ENCODE measurements at places on chromosomes 1 and 21.

- no peak for DNase-seq
Observed at GRCh38 chr21:21079646-21080045, 81.4 kb downstream of the NCAM2 start.

DNA sequence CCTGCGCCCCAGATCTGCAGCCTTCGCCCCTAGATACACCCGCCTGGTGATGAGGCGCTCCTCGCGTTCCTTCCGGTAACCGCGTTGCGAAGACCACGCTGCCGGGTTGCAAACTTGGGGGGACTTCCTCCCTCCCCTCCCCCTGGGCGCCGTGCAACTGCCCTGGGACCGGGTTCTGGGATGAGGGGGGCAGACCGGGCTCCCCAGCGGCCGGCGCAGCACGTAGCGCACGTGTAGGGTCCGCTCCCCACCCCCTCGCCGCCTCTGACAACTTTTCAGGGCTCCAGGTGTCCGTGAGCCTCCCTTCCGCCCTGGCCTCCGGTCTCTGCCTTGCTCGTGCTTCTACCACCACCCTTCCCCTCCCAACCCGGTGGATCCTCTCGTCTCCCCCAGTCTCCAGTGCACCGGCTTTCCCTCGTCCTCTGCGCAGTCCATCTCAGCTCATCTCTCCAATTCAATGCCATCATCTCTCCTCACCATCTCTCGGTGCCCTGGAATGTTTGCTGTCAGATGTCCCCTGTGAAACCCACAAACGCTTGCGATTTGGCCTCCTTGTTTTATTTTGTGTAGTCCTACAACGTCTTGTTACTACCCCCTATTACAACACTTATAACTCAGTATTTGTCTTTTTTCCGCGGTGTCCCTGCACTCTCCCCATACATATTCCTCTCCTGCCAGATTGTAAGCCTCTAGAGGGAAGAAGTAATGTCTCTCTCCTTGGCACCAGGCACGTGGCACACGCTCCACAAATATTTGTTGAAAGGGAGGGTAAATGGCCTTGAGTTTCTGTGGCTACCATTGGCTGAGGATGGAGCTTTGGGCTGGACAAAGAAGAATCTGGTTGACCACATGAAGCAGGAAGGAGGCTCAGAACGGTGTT lies 782 bp downstream of the PCAT6 start:
- DNase-seq, result no peak

DNA sequence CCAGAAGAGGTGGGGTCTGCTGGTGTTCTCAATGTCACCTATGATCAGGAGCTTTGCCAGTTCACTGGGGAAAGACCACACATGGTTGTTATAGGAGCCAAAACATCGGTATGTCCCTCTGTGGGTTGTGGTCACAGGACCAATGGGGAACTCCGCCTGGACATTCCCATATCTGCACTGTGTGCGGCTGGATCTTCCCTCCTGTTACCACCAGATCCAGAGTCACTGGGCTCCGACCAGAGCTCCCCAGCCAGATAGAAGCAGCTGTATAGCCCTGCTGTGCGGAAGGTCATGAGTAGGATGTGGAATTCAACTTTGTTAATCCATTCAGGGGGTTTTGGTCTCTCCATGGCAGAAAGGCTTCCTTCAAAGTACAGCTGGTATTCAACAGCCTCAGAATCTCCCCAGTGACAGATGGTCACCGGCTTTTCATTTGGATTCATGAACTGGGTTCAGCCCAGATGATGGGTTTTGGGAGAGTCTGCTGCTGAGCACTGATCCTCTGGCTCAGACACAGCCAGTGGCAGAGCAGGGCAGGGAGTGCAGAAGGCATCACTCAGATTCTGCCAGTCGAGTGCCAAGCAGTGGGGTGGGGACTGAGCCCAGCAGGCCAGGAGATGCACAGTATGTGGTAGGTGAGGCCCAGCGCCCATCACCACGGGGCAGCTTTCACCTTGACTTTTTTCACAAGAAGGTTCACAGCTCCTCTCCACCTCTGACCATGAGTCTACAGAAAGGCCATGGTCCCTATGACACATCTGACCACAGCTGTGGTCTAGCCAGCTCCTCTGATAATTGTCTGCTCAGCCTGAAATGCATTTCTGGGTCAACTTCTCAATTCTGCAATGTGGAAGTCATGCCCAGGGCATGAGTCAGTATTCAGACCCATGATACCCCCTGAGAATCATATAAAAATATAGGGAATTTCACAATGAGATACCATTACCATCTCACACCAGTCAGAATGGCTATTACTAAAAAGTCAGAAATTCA lies 2.9 kb upstream of the SHCBP1L start:
- DNase-seq, result no peak

DNA sequence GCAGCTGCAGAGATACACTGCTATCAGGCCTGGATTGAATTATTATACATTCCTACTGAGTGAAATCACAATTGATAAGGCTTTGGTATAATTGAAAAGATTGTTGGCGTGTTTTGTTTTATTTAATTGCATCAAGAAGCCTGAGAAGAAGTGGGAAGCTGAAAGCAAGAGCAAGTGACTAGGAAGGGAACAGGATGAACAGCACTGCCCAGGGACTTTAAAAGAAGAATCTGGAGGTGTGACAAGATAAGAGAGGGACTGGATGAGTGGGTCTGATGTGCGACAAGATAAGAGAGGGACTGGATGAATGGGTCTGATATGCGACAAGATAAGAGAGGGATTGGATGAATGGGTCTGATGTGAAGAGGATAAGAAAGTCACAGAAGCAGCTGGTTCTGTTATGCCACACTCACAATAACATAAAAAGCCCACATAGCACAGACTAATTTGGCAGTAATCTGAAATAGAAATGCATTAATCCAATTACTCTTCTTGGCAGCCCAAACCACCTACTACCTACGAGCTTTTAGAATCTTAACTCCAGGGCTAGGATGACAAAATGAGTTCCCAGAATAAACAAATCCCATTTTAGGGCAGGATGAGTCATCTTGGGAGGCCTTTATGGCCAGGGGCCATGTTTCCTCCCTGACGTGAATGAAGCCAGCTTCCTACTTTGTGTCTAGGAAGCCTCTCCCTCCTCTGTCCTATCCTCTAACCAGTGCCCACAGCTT lies 129.7 kb downstream of the DUSP10 start:
- DNase-seq, result no peak

- no peak for DNase-seq
Observed at GRCh38 chr1:9643351-9644256, 7.9 kb upstream of the PIK3CD start.

- no peak for DNase-seq
Observed at GRCh38 chr1:54476530-54477109, 70.4 kb upstream of the SSBP3 start.

- no peak for DNase-seq
Observed at GRCh38 chr1:32659581-32659980, 8.6 kb downstream of the RBBP4 start.

DNA sequence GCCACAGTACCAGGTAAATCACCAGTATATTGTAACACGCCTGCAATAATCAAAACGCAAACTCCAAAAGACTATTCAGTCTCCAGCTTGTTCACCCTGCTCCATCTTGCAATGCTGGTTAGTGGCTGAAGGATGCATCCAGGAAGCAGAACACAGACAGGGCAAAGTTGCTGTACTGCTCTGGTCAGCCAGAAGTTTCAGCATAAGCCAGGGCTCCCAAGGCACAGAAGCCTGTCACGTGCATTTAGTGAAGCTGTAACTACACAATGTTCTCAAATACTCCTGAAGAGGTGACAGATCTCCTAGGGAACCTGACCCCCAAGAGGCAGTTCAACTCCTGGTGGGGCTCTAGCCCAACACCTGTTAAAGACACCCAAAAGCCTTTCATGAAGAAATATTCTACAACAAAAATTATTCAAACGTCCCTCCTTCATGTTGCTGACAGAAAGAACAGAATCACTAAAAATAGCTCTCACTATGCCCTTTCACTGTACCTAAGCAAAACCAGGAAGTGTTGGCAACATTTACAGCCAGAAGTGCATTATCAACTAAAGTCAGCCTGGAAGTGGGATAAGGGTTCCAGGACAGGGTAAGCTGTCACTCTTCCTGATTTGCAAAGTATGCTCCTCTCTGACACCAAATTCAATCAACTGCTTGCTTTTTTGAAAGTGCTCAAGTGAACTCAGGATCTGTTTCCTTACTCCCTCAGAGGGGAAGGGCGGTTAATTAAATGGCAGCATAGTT lies 52.1 kb downstream of the SLC35D1 start:
- no peak for DNase-seq

DNA sequence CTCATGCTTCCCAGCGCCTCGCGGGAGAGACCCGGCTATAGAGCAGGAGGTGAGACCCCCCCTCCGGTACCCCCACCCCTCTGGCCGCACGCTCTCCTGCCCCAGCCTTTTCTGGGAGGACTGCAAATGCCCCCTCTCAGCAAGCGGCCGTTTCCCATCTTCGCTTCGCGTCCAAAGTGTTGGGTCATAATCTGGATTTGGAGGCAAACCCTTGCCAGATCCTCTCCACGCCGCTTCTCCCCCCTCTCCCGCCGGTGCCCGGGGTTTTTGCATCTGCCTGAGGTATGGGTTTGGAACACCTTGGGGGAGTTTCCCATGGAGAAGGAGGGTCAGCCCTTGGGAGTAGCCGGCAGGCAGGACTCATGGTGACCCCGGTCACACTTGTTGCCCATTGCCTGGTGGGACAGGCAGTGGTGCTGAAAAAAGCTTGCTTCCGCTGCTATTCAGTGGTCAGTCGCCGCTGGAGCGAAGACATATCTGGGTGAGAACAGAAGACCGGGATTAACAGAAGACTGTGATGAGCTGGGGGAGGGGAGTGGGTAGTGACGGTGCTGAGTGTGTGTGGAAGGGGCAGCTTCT lies 935 bp downstream of the KCNK2 start:
- no peak for DNase-seq

DNA sequence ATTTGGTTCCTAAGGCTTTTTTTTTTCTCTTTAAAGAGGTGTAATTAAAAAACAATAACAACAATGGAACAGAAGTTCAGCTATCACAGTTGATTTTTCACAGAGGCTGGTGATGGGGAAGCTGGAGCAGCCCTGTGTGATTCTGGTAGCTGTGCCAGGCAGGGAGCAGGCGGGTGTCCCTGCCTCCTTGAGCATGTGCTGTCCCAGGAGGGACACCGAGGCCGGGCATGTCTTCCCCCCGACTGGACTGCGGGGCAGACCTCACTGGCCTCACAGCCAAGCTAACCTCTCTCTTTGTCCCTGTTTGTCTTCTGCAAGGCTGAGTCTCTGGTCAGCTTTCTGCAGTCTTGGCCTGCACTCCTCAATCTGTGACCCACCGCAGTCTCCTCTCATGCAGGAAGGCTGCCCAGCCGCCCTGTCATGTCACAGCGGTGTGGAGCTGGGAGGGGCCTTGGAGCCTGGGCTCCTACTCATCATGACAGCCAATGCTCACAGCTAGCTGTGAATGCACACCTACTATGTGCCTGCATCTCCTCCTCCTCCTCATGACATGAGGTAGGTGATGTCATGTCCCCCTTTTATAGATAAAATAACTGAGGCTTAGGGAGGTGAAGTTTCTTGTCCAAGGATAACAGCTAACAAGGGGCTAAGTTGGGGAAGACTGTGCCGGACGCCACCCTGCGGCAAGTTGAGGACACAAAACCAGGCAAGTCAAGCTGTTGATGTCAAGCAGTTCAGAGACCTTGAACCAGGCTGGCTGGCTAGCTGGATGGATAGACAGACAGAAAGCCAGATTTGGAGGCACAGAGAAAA lies 10.3 kb upstream of the ACTL8 start:
- no peak for DNase-seq

DNA sequence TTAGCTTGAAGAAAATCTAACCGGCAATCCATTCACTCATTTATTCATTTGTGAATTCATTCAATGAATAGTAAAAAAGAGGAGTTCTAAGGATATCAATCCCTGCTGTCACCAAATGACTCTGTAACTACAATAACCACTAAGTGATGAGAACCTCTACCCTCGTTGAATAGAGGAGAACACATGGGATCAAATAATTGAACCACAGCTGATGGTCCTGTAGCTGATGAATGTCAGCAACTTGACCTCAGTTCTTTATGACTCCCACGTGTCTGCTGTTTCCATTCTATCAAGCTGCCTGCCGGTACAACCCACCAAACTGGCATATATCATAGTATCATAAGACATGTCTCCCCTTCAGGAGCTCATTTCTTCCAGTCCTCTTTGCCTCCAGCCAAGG lies 150.3 kb downstream of the PTGER3 start:
- DNase-seq, result no peak

DNA sequence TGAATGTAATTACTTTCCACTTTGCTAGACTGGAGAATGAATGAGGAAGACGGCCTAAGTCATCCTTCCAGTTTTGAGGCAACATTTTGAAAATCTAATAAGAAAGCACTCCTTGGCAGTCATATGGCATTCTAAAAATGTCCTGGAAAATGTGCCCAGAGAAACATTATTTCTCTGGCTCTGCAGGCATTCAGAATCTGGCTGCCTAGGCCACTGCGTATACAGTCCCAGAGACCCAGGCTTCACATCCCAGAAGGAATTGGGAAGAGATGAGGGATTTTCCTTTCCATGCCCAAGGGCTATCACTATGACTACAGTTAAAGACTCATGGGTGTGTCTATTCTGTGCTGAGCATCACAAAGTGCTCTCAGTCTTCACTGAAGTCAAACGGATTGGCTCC lies 92.9 kb downstream of the BEND5 start:
- no peak for DNase-seq

DNA sequence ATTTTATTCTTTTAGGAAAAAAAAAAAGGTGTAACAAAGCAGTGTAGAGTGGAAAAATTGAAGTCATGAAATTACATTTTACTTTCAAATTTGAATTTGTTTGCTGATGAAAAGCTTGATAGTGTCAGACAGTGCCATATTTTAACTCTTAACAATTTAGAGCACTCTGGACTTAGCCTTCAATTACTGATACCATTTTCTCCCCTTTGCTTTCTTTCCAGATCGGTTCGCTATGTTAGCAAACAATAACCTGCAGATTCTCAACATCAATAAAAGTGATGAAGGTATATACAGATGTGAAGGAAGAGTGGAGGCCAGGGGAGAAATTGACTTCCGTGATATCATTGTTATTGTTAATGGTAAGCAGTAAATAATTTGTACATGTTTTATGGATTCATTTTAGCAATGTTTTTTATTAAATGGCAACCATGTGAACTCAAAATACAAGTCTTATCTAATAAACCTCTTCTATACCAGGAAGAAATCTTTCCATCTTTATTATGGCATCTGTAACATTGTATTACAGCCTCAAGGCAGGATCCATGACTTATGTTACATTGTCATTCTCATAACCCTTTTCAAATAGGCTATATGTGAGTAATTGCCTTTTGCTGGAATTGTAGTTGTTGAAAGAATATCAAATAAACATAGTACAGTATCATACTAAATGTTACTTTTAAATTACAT lies 293.8 kb downstream of the NCAM2 start:
- no peak for DNase-seq
